ENCODE measurements at places on chromosomes 4 and X.

- DNase-seq = no peak
Observed at GRCh38 chr4:60923075-60923474, 277.1 kb upstream of the ADGRL3 start.

DNA sequence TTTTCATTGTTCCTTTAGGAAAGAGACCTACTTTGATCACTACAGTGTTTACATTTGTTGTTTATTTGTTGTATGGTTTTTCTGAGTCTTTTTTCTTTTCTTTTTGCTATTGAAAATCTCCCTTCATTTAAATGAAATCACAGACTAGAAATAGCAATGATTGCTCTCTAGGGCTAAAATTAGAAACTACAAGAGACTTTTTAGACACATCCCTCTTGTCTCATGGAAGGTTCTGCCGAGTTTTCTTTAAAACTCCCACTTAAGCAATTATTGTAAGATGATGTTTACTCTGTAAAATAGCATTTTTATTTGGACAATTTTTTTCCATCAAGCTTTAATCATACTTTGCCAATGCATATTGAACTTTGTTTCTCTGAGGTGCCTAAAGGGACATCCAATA is 136.6 kb downstream of the PALLD start:
- no peak for DNase-seq

DNA sequence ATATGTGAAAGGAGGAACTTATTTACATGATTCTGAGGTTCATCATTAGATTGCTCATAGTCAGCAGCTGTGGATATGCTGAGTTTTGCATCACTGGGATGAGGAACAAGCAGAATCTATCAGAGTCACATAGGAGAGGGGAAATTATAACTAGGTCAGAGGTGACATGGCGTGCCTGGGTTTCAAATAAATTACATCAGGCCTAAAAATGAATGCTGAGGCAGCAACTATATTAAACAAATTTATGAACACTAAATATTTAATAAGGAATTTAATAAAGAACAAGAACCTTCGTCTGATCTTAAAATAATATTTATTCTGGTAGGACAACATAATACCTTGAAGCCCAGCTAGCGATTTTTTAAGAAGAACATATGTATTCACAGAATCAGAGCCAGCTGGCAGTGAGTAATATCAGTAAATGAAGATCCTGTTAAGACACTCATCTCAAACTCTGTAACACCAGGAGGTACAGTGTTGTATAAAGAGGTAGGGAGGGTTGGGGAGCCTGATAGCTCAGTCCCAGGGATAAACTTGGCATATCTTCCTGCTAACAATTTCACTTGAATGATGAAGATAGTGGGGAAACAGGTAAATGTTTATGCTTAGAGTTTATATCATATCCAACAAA is 60.9 kb upstream of the HS3ST1 start:
- DNase-seq = no peak

GRCh38 chr4:8820178-8821102 is 51.2 kb downstream of the HMX1 start:
- DNase-seq = no peak

DNA sequence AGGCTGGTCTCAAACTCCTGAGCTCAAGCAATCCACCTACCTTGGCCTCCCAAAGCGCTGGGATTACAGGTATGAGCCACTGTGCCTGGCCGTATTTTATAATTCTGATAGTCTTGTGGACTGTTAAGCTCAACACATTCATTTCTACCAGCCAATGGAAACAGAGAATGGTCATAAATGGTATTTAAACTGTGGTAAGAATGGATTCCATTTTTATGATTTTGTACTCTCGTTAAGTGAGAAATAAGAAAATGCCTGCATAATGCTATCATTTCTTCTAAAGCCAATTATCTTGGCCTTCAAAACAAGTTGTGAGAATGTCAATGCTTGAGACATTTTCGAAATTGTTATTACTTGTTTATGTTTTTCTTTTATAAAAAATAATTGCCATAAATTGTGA is 321.0 kb downstream of the IL15 start:
- no peak for DNase-seq

DNA sequence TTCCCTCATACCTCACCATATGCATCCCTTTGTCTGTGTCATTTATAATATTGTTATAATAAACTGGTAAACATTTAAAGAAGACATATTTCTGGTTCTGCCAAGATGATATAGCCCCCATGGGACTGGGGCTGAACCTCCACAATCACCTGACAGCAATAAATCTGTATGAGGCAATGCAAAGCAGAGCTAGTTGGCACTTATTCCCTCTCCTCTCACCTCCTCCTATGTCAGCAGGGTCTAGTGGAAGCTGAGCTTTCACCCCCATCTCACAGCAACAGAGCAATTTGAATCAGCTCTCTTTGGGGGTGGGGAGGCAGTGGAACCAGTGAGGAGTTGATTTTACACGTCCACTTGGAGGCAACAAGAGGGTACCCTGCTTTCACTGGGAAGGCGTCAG is 206.9 kb downstream of the AR start:
- DNase-seq = no peak

- DNase-seq = no peak
Observed at GRCh38 chr4:13218326-13218958, 265.7 kb downstream of the RAB28 start.

DNA sequence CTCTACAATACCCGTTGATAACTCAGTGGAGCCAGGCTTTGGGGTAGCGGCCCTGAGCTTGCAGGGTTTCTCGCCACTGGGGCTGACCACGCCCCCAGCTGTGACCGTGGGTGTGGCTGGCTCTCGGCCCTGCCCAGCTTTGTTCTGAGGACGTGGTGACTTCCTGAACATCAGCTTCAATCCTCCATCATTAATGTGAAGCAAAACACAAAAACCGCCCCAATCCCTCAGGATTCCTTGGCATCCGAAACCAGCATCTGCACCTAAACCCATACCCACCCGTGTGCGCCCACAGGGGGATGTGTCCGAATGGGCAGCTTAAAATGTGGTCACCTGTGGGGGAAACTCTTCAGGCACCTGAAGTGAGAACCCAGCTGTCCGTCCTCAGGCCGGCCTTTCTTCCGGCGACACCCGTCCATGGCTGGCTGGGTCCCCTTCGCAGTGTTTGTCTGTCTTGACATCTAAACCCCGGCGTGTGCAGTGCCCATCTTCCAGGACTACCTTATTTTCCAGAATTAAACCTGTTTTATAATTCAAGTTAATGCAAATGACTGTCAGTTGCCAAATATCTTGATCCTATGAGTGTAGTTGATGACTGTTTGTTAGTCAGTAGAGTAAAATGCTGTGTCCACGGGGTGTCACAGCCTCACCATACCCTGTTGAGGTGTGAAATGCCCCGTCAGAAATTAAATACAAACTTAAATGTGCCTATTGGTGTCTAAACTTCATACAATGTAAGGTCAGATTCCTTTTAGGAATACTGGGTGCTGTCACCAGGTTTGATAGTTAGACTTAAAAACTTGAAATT is 27.3 kb downstream of the NELFA start:
- DNase-seq = no peak

- no peak for DNase-seq
Observed at GRCh38 chr4:129043523-129043922, 49.8 kb downstream of the SCLT1 start.

DNA sequence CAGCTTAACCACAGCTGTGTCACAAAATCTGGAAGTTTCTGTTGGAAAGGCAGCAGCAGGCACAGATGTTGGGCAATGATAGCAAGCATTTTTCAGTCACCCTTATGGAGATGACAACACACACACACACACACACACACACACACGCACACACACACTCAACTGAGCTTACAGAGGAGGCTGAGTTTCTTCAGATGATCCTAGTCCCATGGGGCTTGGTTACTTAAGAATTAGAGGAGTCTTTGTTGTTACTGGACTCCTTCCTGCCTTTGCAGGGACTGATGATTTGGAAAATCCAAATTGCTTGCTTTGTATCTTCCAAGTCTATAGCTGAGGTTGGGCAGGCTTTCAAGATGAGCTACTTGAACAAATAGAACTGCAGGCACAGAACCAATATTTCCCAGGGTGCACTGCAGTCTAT is 740.1 kb upstream of the PITX2 start:
- DNase-seq = no peak
